ENCODE measurements at places on chromosomes 7 and 10.

DNA sequence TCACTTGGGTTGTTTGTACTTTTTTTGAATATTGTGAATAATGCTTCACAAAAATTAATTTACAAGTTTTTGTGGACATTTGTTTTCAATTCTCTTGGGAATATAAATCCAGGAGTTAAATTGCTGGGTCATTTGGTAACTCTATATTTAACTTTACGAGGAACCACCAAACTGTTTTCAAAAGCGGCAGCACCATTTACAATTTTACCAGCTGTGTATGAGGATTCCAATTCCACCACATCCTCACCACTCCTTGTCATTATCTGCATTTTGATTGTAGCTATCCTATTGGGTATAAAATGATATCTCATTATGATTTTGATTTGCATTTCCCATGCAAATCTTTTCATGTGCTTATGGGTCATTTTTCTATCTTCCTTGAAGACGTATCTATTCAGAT lies 4.0 kb upstream of the NUDT13 start:
- DNase-seq, result no peak
- H3K27ac ChIP-seq, result no peak overlapping the region
- no peak overlapping the region for H3K4me3 ChIP-seq
- no peaks in the 10 kb centered on the region for H3K36me3 ChIP-seq
- no peaks in the 10 kb centered on the region for H3K4me1 ChIP-seq

DNA sequence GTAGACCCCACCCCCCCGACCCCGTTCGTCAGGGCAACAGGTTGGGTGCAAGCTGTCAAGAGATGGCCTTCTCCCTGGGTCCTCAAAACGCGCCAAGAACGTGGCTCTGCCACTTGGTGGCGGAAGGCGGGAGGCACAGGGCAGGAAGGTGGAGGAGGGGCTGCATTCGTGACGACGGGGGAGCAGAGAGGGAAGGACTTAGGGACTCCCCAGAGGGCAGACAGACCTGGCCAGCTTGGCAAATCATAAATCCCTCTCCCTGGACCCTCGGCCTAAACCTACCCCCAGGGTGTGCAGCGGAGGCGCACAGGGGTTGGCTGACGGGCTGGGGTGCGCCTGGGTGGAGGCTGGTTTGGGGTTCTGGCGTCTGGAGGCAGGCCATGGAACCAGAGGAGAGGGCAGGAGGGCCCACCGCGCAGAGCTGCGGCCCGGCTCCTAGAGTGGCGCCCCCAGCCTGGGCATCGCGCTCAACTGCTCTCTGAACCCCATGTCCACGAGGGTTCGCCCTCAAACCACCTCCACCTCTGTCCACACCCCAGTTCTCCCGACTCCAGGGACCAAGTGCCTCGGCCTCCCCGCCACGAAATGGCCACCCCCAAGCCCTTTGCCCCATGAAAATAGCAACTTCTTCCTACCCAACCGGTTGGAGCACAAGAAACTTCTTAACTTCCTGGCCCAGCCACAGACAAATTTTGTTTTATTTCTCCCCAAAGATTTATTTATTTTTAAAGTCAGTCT lies 10.8 kb upstream of the GATA3 start:
- no peak overlapping the region for H3K4me3 ChIP-seq
- H3K27ac ChIP-seq, result no peak overlapping the region
- H3K27me3 ChIP-seq, result peaks cover 38% of the 10 kb centered on the region
- no peaks in the 10 kb centered on the region for H3K36me3 ChIP-seq

DNA sequence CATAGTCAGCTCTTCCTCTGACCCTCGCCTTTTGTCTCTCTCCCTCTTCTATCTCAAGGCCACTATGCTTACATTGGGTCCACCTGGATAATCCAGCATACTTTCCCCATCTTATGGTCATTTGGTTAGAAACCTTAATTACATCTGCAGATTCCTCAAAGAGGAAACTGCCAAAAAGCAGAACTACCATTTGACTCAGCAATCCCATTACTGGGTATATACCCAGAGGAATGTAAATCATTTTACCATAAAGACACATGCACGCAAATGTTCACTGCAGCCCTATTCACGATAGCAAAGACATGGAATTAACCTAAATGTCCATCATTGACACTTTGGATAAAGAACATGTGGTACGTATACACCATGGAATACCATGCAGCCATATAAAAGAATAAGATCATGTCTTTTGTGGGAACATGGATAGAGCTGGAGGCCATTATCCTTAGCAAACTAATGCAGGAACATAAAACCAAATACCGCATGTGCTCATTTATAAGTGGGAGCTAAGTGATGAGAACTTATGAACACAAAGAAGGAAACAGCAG lies 114.8 kb upstream of the NPY start:
- DNase-seq, result no peak
- H3K27ac ChIP-seq, result no peak overlapping the region
- H3K27me3 ChIP-seq, result no peaks in the 10 kb centered on the region

DNA sequence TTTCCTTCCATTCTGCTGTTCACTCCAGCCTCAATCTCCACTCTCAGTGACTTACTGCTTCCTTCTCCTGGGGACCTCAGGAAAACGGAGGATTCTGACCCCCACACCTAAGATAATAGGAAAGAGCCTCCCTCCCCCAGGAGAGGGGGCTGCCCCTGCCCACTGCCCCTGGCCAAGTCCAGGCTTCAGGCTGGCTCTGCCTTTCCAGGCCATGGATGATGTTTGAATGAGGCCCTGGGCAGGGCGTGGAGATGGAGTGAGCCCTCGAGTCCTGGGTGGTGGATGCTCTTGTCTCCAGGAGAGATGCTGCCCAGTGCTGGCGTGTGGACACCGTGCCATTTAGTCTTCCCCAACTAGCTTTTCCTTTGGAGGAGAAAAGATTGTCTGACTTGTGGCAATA lies 106.9 kb downstream of the INSYN2A start:
- H3K36me3 ChIP-seq, result peaks cover 13% of the 10 kb centered on the region
- H3K27ac ChIP-seq, result no peak overlapping the region
- no peak for DNase-seq

DNA sequence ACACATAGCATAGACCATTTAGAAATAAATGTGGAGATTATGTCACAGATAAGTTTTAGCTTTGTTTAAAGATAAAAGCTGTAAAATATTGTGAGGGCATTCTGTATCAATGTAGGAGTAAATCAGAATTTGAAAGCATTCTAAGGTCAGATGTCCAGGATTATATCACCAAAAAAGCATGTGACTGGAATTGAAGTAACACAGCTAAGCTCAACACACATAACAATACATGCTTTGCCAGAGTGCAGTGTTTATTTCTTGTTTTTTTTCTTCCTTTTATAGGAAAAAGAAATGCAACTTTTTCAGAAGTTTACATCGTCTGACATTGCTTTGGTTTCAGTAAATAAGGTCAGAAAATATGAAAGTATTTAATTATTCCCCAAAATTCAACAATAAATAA lies 183.4 kb downstream of the HTR7 start:
- no peaks in the 10 kb centered on the region for H3K36me3 ChIP-seq
- H3K4me3 ChIP-seq, result peak overlapping the region; percentile 20
- DNase-seq, result no peak
- H3K27me3 ChIP-seq, result no peaks in the 10 kb centered on the region
- H3K4me1 ChIP-seq, result peaks cover 7% of the 10 kb centered on the region
- no peak overlapping the region for H3K27ac ChIP-seq

DNA sequence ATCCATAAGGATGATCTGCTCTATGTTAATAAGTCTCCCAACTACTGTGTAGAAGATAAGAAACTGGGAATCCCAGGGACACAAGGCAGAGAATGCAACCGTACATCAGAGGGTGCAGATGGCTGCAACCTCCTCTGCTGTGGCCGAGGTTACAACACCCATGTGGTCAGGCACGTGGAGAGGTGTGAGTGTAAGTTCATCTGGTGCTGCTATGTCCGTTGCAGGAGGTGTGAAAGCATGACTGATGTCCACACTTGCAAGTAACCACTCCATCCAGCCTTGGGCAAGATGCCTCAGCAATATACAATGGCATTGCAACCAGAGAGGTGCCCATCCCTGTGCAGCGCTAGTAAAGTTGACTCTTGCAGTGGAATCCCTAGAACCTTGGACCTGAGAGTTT lies 10.3 kb downstream of the WNT16 start:
- H3K4me1 ChIP-seq, result no peaks in the 10 kb centered on the region
- H3K27me3 ChIP-seq, result no peaks in the 10 kb centered on the region
- H3K27ac ChIP-seq, result no peak overlapping the region
- H3K36me3 ChIP-seq, result no peaks in the 10 kb centered on the region
- DNase-seq, result no peak
- no peak overlapping the region for H3K4me3 ChIP-seq

DNA sequence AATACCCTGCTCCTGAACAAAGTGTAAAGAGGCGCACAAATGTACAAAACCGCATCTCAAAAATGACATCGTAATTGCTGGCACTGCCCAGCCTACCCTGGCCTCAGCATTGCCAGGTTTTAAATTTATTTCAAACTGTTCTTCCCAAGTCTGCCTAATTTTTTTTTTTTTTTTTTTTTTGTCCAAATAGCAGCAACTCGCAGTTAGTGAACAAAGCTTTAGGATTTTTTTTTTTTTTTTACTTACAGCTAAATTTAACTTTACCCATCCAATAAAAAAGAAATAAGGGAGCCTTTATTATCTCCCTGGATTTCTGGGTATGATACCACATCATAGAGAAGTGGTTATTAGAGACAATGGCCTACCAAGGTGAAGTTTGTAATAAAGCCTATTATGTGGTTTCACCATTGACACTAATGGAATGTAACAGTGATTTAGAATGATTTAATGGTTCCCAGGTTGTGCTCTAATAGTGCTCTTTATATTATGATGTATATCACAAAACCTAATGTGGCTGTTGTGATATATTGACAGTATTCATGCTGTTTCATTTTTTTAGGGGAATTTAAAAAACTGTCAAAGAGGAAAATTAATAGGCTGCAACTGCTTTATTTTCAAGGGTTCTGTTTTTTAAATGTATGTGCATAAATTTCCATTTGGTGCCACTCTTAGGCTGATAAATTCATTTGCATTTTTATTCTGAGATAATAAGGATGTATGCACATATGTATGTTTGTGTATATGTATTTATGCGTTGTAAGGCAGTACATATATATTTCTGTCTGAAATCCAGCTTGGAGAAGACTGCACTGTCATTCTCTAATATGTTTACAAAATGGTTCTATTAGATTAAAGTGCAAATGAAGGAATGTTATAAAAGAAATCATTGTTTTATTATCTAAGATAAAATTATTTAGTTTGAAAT lies 309.0 kb downstream of the TFEC start:
- H3K4me1 ChIP-seq, result no peaks in the 10 kb centered on the region
- H3K27me3 ChIP-seq, result no peaks in the 10 kb centered on the region
- no peak for DNase-seq
- no peak overlapping the region for H3K27ac ChIP-seq
